ENCODE measurements at places on chromosomes 7 and 10.

- no peak for DNase-seq
Observed at GRCh38 chr7:129202058-129202777, 13.8 kb downstream of the SMO start.

DNA sequence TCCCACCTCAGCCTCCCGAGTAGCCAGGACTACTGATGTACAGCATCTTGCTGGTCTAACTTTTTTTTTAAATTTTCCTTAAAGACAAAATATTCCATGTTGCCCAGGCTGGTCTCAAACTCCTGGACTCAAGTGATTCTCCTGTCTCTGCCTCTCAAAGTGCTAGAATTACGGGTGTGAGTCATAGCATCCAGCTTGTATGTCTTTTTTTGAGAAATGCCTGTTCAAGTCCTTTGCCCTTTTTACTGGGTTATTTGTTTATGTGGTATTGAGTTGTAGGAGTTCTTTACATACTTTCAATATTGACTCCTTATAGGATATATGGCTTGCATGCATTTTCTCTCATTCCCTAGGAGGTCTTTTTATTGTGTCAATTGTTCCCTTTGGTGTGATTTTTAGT is 486.4 kb downstream of the MAGI2 start:
- DNase-seq = no peak

DNA sequence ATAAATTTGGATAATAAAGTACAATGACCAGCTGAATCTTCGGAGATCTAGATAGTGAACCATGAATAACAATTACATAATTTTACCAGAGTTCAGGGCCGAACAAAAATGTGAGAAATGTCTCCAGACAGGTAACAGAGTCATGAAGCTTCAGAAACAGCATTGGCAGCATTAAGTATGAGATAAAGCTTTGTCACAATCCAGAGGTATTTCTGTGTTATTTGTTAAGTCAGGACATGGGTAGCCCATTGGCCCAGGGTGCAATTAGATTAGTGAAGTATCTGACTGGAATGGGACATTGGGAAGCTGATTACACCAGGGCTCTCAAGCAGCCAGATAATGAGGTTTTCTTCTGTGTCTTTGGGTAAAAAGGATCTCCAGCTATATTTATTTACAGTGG is 184.2 kb upstream of the PPP1R3A start:
- DNase-seq = no peak

- DNase-seq = peak; percentile 14
Observed at GRCh38 chr7:6375348-6376101, 72.2 kb downstream of the DAGLB start.

DNA sequence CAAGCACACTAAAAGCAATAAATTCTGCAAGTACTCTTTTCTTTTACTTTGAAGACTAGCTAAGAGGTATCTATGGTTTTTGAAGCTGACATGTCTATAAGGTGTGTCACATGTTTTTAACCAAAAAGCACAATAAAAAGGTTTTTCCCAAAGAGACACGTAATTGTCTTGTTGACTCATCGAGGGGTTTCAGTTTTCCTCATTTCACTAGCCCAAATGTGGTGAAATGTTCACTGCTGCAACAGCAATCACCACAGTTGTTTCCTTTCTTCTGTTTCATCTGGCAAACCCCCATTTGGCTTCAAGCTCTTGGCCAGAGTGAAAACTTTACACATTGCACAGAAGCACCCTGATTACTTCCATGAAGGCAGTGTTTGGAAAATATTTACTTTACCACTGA is 3.8 kb upstream of the HOXA4 start:
- no peak for DNase-seq

GRCh38 chr7:47571331-47572093 is 10.4 kb downstream of the TNS3 start:
- DNase-seq = no peak

- DNase-seq = no peak
Observed at GRCh38 chr10:21689881-21690280, 155.8 kb downstream of the MLLT10 start.

- DNase-seq = no peak
Observed at GRCh38 chr7:43491984-43492383, 90.9 kb upstream of the STK17A start.

GRCh38 chr7:38274486-38274885 is 1.1 kb upstream of the TARP start:
- no peak for DNase-seq

Measured in activated gamma-delta T cell treated with Interleukin-2 at 50 U/mL for 16 hours (primary cell).